ENCODE measurements at places on chromosomes 16 and 17.

- no peak for DNase-seq
Measured at GRCh38 chr17:17788967-17789366, 47.8 kb downstream of the SREBF1 start.

GRCh38 chr16:7420079-7420478, 87.4 kb downstream of the RBFOX1 start:
- no peak for DNase-seq

GRCh38 chr17:39365242-39365641, 36.2 kb downstream of the FBXL20 start:
- no peak for DNase-seq

DNA sequence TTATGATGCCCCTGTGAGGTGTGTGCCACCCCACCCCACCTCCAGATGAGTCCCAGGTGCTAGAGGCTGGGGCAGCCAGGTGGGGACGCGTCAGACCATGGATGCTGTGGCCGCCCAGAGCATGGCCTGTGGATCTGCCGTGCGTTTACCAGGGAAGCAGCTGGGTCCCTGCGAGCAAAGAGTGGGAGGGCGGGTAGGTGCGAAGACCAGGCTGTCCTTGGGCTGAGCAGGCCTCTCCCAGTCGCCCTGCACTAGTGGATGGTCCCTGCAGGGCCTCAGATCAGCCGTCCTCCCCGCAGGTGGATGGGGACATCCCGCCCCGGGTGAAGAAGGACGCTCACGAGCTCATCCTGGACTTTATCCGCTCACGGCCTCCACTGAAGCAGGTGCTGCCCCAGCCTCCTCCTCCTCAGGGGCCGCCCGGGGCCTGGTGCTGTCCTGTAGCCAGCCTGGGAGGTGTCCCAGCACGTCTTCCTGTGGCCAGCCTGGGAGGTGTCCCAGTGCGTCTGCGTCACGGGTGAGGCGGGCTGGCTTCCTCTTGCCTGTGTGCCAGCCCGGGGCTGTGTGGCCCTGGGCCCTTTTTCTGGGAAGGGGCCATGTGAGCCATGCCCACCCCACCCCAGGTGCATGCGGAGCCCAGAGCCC, 18.0 kb upstream of the TCF25 start:
- no peak for DNase-seq

DNA sequence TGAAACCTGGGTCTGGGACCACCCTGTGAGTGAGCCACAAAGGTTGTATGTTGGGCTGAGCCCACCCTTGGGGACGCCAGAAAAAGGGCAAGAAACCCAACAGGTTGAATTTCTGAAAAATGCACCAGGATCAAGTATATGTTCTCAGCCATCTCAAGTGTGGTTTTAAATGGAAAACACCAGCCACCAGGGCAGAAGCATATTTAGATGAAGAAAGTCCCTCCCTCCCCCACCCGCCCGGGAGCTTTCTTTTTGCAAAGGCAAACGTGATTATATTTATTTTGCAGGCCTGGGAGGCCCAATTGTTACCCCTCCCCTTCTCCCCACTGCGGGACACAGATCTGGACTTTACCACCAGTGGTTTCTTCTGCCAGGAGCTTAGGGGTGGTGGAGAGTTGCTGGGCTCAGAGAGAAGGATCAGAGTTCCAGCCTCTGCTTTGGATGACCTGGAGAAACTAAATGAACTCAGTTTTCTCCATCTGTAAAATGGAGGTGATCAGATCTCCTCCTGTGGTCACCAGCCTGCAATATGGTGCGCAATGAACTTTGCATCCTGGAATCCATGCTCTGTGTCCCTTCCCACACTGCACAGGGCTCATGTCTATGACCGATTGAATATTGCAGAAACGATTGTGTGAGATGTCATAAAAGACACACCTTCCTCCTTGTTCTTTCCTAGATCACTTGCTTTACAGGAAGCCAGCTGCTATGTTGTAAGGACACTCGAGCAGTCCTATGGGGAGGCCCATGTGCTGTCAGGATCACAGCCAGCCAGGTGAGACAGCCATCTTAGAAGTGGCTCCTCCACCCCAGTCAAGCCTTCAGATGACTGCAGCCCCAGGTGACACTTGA, 21.0 kb upstream of the NGFR start:
- no peak for DNase-seq

GRCh38 chr16:84042879-84043485, 387 bp upstream of the SLC38A8 start:
- no peak for DNase-seq

DNA sequence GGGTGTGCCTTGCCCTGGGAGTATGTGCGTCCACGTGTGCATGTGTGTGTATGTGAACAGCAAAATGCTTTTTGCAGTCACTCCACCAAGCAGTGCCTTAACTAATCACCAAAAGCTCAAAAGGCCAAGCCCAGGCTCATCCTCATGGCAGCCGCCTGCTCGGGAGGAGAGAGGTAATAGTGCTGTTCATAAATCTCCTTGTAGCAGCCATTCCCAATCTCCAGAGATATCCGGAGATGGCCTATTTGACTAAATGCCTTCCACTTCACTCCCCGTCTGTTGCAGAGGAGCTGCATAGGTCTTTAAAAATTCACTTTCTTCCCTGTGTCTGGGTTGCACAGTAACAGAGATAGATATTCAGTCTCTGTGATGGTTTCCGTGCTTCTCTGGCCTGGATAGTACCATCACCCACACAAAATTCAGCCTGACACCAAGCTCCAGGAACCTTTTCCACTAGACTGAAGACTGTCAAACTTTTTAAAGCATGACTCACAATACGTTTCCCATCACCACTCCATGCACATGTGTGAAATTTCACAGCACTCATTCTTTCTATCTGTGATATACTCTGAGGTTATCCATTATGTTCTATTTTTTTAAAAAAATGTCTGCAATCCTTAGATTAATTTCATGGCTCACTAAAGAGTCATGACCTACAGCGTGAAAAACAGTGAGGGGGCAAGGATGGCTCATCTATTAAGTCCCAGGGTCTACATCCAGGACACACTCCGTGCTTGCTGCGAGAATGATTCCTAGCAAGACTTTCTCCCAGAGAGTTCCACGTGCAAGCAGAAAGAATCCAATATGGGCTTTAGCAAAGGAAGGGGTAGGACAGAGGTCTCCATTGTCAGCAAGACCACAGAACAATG, 357.8 kb downstream of the GRIN2A start:
- no peak for DNase-seq

GRCh38 chr16:79656553-79657115, 56.1 kb upstream of the MAF start:
- DNase-seq, result no peak

GRCh38 chr17:79026376-79027273, 2.7 kb downstream of the C1QTNF1 start:
- DNase-seq, result no peak

DNA sequence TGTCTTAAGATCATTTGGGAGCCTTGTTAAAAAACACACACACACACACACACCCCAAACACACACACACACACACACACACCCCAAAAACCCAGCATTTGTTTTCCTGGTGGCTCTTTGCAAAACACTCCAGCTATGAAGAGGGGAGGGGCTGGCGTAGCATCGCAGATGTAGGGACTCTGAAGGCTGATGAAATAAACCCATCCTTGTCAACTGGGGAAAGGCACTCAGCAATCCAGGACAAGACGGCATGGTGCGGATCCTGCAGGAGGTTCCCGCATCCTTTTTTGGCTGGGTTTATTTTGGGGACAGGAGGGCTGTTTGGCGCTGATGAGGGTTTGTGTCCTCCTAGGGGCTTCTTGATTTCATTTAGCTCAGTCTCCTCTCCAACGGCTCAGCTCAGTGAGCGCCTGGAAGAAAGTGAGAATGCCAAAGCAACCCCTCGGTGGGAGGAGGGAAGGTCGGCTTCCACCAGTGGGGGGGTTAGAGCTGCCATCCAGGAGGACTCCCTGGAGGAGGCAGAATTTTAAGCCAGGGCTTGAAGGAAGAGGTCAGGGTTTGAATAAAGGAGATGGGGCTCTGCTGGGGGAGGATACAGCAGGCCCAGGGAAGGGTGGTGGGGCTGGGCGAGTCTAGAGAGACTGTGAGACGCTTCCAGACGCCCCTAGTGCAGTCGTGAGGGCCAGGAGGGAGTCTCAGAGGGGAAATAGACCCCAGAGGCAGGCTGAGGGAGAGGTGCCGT, 12.4 kb upstream of the GSE1 start:
- DNase-seq, result no peak

DNA sequence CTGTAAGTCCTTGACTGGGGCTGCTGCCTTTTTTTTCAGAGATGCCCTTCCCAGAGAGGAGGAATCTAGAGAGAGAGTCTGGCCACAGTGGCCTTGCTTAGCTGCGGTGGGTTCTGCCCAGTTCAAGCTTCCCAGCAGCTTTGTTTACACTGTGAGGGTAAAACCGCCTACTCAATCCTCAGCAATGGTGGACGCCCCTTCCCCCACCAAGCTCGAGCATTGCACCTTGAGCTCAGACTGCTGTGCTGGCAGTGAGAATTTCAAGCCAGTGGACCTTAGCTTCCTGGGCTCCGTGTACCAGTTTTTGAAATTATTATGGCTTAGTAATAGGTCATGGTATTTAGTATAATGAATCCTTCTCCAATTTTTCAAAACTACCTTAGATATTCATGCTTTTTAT, 395.4 kb downstream of the NPIPA7 start:
- DNase-seq, result no peak

DNA sequence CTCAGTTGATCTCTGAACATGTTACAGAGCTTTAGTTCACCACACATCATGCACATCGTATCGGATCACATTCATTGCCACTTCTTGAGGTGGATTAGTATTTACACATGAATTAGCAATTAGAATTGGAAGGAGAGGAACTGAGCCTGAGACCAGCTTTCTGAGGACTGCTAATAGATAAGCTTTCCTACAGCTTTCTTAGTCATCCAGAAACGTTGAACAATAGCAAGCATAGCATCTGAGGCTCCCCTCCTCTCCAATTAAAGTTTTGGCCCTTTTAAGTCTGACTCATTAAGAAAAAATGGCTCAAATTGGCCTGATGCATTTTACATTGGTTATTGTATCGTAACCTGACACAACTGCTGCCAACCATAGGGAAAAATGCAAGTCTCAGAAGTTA, 1130.4 kb downstream of the CDH8 start:
- DNase-seq, result no peak

- DNase-seq, result no peak
Measured at GRCh38 chr16:9458816-9459215, 367.4 kb downstream of the HAPSTR1 start.

- no peak for DNase-seq
Measured at GRCh38 chr16:68275611-68276191, 11.4 kb downstream of the SLC7A6 start.

Measured in stimulated activated CD4-positive, alpha-beta T cell treated with anti-CD3 and anti-CD28 coated beads, Interleukin-2, amount 100 ng/mL, for 48 hours (primary cell).